Activated CD4-positive, CD25-positive, alpha-beta regulatory T cell treated with anti-CD3 and anti-CD28 coated beads, Interleukin-2, amount 50 U/mL, for 16 hours (primary cell): ENCODE measurements at places on chromosomes 7 and 10.

DNA sequence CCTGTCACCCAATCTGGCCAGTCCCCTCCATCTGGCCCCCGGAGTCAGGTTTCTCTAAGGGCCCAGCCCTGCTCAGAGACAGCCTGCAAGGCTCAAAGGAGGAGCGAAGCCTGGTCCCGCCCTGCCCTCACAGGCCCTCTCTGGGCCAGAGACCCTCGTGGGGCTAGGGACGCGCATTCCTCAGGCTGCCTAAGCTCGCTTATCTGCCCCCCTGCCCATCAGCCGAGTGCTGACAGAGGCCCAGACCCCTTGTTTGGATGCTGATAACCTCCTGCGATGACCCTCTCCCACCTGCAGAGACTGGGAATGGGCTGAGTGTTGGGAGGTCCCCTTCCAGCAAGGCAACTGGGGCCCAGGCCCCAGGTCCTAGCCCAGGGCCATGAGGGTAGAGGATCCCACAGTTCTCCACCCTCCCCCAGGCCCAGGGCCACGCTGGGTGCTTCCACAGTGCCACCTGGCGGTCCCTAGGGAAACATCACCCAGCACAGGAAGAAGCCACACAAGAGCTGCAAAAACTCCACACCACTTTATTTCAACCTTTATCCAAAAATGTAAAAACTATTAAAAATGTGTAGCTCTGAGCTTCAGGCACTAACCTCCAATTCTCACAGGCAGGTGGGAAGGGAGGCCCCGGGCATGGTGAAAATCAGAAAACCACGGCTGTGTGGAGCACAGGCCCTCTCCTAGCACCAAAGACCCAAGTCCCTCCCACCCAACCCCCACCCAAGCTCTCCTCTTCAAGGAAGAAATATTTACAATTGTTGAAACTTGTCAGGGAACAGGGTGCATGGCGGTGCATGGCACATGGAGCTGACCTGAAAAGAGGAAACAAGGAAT is 2.2 kb downstream of the NPM3 start:
- peak; percentile 52 for DNase-seq

- no peak for DNase-seq
Observed at GRCh38 chr10:60878224-60878623, 65.8 kb downstream of the RHOBTB1 start.

GRCh38 chr7:4931943-4932342 is 27.0 kb downstream of the MMD2 start:
- DNase-seq: no peak

- DNase-seq: no peak
Observed at GRCh38 chr10:78200686-78201085, 167.0 kb downstream of the RPS24 start.

DNA sequence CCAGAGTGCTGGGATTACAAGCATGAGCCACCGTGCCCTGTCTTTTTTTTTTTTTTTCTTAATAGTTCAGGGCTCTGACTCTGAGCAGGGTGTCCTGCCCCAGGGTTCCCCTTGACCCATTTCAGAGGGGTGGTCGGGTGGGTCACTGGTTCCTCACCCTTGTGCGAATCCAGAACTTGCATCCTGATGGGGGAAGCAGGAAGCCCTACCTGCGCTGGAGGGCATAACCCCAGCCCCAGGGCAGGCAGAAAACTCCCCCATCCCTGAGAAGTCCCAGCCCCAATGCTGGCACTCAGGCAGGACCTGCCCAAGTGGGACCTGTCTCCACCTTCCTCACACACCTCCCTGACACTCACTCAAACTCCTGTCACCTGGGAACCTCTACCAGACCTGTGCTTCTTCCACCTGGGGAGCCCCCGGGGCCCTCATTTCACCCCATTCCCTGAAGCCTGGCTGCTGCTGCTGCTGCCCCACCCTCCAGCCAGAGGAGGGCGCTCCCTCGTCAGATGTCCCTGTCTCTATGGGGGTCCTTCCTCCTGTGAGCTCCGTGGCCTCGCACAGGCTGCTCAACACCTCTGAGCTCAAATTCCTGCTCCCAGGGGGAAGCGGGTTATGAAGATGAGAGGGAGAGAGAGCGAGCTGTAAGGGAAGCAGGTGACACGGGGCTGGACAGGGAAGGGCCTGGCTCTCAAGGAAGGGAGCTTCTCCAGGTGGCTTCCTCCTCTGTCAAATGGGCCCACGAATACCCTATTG is 15.1 kb upstream of the ZNF273 start:
- no peak for DNase-seq

DNA sequence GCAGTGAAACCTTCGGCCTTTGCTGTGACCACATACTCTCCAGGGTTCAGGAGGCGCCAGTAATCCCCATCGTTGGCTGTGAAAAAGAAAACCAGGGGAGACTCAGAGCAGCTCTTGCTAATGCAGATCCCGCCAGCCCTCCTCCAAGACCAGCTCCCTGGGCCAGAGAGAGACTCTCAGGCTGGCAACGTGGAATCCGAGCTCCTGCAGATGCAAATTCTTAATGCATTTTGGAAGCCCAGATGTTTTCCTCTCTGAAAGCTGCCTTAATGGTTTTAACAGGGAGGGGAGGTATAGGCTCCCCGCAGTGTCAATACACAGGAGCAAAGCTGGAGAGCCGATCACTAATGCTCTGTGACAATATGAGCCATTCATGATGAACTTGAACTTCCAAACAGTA is 80.8 kb downstream of the GPR26 start:
- no peak for DNase-seq

- DNase-seq: no peak
Observed at GRCh38 chr10:61378865-61379264, 74.3 kb downstream of the TMEM26 start.

- DNase-seq: no peak
Observed at GRCh38 chr7:53101026-53101425, 65.6 kb downstream of the POM121L12 start.

GRCh38 chr10:43891241-43891640 is 242.6 kb upstream of the ZNF32 start:
- no peak for DNase-seq

DNA sequence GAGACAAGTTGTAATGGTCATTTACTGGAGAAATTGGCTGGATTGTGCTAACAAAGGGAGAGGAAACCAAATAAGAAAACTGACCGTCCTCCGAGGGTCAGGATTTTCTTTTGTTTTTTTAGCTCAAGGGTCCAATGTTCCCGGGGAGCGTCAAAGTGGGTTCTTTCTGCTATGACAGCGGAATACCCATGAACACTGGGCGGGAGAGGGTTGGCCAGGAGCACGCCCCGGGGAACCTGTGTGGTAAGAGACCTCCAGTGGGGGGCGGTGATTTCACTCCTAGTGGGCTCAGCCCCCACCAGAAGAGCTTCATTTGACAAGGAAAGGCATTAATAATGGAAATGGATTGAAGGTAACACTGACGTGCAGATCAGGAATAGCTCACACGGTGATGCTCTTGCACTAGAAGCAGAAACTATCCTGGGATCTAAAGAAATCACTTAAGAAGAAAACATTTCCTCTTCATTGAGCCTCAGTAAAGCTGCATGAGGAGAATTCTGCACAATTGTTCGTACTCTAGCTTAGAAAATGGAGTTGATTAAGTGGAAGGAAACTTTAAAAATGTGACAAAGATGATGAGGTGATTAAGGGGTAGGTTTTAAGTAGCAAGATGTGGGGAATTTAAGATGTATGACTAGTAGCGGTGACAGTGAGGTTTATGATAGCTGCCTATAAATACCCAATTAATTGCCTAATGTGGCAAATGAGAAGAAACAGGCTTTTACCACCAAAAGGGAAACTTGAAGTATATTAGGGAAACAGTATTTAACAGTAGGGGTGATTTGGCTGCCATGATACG is 627.2 kb downstream of the SUGCT start:
- no peak for DNase-seq

DNA sequence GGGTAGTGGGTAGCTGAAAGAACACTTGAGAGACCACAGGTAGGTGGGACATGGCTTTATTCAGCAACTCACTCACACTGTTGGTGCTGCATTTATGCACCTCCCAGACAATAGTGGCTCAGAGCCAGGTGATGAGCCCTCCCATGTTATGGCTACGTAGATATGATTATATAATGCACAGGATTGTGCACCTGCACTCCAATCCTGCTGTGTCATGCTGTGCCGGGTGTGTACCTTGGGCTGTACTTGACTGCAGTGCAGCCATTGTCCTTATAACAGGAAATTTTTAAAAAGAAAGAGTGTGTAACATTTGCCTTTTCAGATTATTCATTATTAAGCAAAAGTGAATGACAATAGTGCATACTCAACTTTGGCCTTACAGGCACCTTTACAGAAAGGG is 366.1 kb upstream of the BMPER start:
- DNase-seq: no peak

GRCh38 chr7:42939457-42940240 is 7.5 kb downstream of the MRPL32 start:
- no peak for DNase-seq

DNA sequence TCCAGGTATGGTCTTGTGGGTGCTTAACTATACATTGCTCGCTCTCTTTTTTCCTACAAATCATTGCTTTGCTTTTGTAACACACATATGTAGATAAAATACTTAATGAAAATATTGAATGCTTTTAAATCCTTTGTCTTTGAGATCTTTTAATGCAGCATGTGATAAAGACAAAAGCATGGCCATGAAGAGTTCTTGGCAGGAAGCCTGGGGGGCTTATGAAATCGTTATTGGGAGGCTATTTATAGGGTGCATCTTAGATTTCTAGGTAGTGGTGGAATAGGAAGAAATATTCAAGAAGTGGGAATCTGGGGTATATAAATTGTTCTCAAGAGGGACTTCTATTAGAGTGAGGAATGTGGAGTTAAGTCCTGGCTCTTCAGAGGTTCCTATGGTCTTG is 21.9 kb downstream of the UBE2D1 start:
- DNase-seq: no peak

DNA sequence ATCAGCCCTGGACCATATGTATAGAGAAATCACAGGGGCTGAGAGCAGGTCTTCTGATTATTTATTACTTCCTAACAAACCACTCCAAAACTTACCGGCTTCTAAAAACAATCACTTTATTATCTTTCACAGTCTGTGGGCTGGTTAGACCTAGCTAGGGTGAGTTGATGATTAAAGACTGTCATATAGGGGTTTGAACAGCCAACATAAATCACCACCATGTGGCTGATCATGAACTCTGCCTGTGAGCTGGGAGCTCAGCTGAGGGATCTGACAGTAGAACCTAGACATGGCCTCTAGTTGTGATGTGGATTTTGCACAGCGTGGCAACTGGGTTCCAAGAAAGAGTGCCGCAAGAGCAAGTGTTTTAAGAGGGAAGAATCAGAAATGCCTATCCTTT is 305.4 kb downstream of the CSTF2T start:
- DNase-seq: no peak

- DNase-seq: no peak
Observed at GRCh38 chr7:77456696-77457095, 40.5 kb upstream of the GSAP start.

- no peak for DNase-seq
Observed at GRCh38 chr7:68425377-68425776, 1172.9 kb upstream of the AUTS2 start.

- no peak for DNase-seq
Observed at GRCh38 chr7:143924851-143925250, 10.2 kb upstream of the OR2F2 start.
